ENCODE measurements at places on chromosomes 13 and 19.

- DNase-seq = no peak
These were observed 23.0 kb downstream of the IER2 start for GRCh38 chr19:13173139-13173737.

- DNase-seq = no peak
These were observed 195.8 kb downstream of the UQCRFS1 start for GRCh38 chr19:29016926-29017760.

DNA sequence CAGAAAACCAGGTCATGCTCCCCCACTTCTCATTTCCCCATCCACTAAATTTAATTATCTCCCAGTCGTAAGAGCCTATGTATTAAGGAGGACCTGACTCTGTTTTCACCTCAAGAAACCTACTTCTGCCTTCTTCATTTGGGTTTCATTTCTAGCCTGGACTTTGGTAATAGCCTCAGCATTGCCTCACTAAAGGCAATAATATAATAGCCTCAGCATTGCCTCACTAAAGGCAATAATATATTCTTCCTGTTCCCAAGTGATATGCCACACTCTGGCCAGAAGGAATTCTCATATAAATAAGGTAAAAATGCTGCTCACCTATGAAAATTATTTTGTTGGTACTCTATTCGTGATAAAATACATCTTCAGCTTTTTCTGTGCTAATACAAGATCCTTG is 993.9 kb downstream of the EFNB2 start:
- no peak for DNase-seq

GRCh38 chr19:40416918-40417642 is 3.9 kb upstream of the PRX start:
- peak; percentile 60 for DNase-seq

DNA sequence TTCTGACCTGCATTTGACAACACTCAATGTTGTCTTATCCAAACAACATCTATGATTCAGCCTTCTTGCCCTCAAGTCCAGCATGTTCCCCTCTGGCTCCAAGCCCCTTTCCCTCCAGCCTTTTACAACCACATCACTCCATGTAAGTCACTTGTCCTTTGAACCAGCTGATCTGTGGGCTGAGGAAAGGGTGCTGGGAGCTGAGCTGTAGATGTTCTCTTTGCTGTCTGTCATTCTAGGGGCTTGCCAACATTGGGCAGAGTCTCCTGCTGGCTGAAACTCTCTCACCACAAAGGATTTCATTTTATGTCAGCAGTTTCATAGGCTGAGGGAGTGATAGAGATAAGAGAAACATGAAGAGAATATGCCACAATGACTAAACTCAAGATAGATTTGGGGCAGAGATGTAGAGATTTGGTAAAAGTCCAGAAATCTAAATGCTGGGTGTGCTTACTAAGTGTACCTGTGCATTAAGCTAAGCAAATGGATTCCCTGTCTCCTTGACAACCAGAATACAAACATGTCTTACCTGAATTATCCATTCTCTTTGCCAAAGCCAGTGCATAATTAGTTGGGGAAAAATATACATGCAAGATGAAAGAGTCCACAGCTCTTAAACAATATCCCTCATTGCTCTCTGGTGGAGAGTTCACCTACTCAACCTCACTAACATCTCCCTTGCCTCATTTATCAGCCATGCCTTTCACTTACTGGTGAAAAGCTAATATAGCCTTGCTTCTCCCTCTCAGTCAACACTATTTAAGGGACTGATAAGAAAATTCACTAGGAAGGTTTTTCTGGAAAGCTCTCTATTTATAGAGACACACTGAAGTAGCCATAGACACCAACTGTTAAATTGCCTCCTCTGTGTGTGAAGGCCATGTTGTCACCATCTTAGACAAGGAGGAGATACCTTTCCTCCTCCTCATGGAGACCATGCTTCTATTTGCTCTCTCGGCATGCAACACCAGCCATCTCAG is 175.5 kb upstream of the SERP2 start:
- DNase-seq = no peak

- DNase-seq = peak; percentile 46
These were observed 37.6 kb downstream of the SOX21 start for GRCh38 chr13:94674609-94675348.

- DNase-seq = no peak
These were observed 28.5 kb upstream of the ASF1B start for GRCh38 chr19:14164724-14165493.

DNA sequence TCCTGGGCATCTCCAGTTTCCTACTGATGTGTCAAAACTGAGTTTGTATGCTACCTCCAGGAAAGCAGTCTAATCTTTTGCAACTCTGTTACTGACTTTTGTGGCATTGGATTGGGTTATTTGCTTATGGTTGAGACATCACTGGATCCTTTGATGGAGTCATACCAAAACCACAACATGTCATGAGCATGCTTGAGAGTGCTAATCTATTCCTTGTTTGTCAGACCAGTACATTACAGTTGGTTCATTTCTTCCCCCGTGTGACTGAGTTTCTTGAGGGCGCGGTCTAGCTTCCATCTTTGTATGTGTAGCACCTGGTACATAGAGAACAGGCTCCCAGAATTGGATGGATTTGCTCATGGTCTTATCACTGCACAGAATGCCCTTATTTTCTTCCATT is 43.2 kb downstream of the SUGT1 start:
- DNase-seq = no peak

GRCh38 chr19:48627201-48627864 is 8.0 kb downstream of the SPHK2 start:
- DNase-seq = peak; percentile 73

DNA sequence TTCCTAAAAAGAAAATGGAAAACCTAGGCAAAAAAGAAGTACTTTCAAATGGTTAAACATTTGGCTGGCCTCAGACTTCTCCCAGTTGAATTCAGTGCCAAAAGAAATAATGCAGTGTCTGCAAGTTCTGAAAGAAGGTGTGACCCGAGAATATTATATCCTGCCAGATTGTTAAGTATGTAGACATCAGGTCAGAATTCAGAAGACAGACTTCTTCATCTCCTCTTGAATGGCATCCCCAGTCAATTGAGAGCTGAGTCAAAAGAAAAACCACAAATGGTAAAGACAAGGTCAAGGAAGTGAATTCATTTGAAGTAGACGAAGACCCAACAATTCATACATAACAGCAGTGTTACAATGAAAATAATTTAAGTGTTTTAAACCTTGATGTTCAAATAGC is 194.5 kb downstream of the NBEA start:
- DNase-seq = no peak

GRCh38 chr13:78758549-78758948 is 99.6 kb upstream of the OBI1 start:
- no peak for DNase-seq

DNA sequence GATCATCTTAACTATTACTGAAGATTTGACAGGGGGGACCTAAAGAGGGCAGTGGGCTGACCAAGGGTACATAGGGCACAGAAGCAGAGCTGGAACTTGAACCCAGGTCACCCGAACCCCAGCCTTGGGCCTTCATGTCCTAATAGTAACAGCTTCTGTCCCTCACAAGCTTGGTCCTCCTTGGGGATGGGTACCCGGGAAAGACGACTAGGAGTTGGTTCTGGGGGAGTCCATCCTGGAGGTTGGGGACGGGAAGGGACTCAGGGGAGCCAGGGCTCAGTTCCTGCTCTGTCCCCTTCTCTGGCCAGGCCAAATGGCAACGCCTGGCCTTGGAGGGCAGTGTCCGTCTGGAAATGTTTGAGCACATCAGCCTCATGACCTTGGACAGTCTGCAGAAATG is 39.6 kb upstream of the CYP4F8 start:
- no peak for DNase-seq

- DNase-seq = no peak
These were observed 54.5 kb downstream of the FLT3 start for GRCh38 chr13:28045861-28046260.

GRCh38 chr13:108049211-108049610 is 166.1 kb downstream of the LIG4 start:
- DNase-seq = no peak

DNA sequence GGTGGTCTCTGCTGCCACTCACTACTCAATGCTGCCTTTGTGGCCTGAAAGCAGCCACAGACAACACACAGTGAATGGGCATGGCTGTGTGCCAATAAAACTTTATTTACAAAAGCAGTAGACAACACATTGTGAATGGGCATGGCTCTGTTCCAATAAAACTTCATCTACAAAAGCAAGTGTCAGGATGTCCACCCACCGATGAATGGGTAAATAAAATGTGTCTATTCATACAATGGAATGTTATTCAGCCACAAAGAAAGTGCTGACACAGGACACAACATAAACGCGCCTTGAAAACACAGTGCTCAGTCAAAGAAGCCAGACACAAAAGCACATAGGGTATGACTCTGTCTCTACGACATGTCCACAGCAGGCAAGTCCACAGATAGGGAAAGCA is 20.1 kb downstream of the ZSCAN5A start:
- no peak for DNase-seq

GRCh38 chr19:29248332-29248844 is 35.4 kb upstream of the UQCRFS1 start:
- no peak for DNase-seq

GRCh38 chr19:14577264-14577663 is 5.4 kb upstream of the NDUFB7 start:
- DNase-seq = no peak

DNA sequence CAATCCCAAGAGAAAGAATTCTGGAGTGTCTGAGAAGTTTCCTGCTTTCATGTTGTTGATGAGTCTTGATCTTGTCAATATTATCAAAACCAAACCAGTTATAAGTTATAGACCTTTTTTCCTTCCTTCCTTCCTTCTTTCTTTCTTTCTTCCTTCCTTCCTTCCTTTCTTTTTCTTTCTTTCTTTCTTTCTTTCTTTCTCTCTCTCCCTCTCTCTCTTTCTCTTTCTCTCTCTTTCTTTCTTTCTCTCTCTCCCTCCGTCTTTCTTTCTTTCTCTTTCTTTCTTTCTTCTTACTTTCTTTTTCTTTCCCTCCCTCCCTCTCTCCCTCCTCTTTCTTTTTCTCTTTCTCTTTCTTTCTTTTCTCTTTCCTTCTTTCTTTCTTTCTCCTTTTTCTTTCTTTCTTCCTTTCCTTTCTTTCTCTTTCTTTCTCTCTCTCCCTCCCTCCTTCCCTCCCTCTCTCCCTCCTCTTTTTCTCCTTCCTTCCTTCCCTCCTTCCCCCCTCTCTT is at the start of gene OR7G3:
Gene OR7G3 (minus strand): TSS at position 51 of the 506 bp plus-strand sequence. CDS start 0 bp downstream, at position 51.
- no peak for DNase-seq

GRCh38 chr13:20719783-20720182 is 16.3 kb downstream of the IL17D start:
- no peak for DNase-seq

DNA sequence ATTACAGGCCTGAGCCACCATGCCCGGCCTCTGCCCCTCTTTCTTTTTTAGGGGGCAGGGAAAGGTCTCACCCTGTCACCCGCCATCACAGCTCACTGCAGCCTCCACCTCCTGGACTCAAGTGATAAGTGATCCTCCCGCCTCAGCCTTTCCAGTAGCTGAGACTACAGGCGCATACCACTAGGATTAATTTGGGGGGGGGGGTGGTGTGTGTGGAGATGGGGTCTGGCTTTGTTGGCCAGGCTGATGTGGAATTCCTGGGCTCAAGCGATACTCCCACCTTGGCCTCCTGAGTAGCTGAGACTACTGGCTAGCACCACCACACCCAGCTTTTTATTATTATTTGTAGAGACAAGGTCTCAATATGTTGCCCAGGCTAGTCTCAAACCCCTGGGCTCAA is 4.2 kb downstream of the APOE start:
- DNase-seq = no peak

- no peak for DNase-seq
These were observed 187.1 kb downstream of the FOXO1 start for GRCh38 chr13:40479196-40479845.

DNA sequence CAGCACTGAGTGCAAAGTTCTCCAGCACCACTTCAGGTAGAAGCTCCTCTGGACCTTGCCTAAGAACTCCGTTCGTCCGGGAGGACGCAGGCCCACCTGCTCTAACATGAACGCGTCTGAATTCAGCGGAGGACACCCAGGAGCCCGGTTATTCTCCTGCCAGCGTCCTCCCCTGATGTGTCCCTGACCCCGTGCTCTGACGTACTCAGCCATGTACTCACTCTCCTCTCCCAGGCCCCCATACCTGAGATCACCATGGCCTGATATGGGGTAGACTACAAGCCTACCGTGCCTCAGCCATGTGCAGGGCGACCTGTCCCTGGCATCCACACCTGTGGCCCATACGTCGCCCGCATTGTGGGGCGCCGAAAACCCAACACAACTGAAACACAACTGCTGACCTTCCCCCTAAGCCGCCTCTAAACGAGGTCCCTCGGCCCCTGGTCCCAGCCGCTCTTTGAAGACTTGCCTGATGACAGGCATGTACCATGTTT is 744 bp upstream of the ZNF584 start:
- DNase-seq = no peak

DNA sequence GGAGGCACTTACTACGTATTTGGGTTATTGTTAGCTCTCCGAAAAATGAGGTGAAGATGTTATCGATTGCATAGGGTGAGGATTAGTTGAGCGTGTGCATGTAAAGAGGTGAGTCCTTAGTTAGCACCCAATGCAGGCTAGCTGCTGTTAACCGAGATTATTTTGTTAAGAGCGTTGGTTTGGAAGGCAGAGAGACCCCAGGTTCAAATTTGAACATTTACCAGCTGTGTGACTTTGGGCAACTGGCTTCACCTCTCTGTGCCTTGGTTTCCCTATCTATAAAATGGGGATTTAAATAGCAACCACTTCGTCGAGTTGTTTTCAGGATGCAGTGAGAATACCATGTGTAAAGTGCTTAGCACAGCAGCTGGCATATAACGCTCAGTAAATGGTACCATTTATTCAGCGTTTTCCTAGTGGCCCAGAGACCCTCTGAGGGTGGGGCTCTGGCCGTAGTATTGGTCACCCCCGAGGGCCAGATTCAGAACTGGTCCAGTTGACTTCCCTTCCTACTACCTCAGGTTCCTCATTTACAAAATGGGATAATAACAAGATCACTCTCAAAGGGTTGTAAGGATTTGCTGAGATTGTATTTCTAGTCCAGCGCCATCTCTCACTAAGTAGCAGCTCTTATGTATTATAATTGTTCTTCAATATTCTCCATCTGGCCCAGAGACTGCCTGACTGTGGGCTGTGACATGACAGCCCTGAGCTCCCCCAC is 887 bp downstream of the SIPA1L3 start:
- no peak for DNase-seq

- DNase-seq = no peak
These were observed 117.7 kb downstream of the PTPRS start for GRCh38 chr19:5222821-5223321.

DNA sequence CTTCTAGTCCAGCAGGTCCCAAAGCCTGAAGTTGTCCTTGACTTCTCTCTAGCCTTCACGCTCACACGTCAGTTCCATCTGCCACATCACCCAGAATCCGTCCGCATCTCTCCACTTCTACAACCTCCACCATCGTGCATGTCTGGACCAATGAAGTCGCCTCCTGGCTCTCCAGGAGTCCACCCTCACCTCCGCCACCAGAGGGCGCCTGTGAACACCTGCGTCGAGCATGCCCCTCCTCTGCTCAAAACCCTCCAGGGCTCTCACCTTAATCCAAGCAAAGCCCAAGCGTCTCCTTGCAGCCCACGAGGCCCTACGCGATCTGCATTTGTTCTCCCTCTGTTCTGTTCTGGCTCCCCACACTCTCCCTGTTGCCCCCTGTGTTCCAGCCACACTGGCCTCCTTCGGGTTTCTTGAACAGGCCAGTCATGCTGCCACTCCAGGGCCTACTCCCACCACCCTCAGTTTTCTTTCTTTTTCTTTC is 3.7 kb downstream of the USHBP1 start:
- peak; percentile 91 for DNase-seq

All from transverse colon (tissue), 4 donors.